ENCODE measurements at places on chromosomes 1 and 21. TPM values are rescaled to one million over a fixed set of nuclear protein-coding genes. Genes with fewer than 3 reads are reported as not detected.

Gene RIIAD1
- polyA plus RNA-seq, result 0.24 TPM

Gene PDC
- 0.60 TPM for polyA plus RNA-seq

Gene OR2L13
- polyA plus RNA-seq, result not detected

Gene IFNLR1
- 5.8 TPM for polyA plus RNA-seq

- no peak for DNase-seq
These were observed 47.6 kb upstream of the ABCG1 start for GRCh38 chr21:42171091-42172053.

DNA sequence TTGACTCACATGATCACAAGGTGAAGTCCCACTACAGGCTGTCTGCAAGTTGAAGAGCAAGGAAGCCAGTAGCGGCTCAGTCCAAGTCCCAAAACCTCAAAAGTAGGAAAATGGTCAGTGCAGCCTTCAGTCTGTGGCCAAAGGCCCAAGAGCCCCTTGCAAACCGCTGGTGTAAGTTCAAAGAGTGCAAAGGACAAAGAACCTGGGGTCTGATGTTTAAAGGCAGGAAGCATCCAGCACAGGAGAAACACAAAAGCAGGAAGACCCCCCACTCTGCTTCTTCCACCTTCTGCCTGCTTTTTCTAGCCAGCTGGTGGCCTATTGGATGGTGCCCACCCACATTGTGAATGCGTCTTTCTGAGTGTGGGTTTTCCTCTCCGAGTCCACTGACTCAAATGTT is 2222.6 kb downstream of the MRPL39 start:
- no peak for DNase-seq

- DNase-seq, result no peak
These were observed 42.5 kb downstream of the PTPRF start for GRCh38 chr1:43573066-43573800.

DNA sequence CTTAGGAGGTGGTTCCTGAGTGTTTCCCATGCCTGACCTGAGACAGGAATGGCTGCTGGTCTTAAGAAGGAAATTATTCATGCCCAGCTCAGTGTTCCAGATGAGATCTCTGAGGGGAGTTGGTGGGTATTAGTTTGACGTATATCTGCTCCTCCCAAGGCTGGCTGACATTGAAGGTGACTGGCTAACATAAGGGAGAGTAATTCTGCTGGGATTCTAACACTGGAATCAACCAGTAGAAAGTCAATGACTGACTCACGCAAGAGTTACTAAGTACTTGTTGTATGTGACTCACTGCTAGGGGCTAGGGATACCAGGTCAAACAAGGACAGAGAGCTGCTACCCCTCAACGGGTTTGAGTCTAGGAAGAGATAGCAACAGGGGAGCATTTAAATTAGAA is 177.3 kb downstream of the CACNA1E start:
- DNase-seq, result no peak

DNA sequence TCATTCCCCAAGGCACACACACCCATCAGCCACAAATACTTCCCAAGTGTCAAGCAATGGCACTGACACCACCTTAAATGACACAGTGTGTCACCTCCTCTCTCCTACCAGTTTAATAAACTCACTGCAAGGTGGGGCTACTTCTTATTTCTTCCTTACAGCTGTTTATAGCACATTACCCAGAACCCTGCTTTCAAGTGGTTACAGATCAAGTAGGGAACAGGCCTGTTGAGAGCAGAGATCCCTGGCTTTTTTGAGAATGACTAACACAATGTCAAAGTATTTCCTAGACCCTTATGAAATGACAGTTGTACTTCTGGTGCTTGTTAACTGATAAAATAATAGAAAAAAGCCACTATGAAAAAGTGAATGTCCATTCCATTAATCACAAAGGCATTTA is 19.8 kb downstream of the ZBTB17 start:
- no peak for DNase-seq

- no peak for DNase-seq
These were observed 6.5 kb downstream of the PADI4 start for GRCh38 chr1:17314491-17314971.

All from renal pelvis (tissue), 12 donors.